ENCODE measurements at places on chromosomes 11 and 22. TPM values are rescaled to one million over a fixed set of nuclear protein-coding genes. Genes with fewer than 3 reads are reported as not detected.

Gene ATM
- total RNA-seq = 172 TPM

- no peak for DNase-seq
Measured at GRCh38 chr22:49199224-49199623, 628.4 kb downstream of the BRD1 start.

- DNase-seq = no peak
Measured at GRCh38 chr11:87573708-87574107, 536.0 kb downstream of the TMEM135 start.

DNA sequence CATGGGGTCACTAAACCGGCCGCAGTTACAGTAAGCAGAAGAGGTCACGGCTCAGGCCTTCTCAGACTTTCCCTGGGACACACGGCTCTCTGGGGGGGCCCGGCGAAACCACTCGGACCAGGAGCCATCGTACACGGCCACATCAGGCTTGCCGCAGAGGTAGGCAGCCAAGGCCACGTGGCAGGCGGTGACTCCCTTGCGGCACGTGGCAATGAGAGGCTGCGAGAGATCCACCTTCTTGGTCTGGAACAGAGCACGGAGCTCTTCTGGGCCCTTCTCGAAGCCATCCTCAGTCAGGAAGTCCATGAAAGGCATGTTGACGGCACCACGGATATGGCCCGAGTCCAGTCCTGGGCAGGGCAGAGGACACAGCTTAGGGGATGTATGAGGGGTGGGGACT lies 8.3 kb downstream of the TST start:
- DNase-seq = no peak

- no peak for DNase-seq
Measured at GRCh38 chr11:126466236-126467045, 111.0 kb downstream of the ST3GAL4 start.

Gene HSPB2
- total RNA-seq = 0.27 TPM

Gene ROBO4
- total RNA-seq = 7.9 TPM

DNA sequence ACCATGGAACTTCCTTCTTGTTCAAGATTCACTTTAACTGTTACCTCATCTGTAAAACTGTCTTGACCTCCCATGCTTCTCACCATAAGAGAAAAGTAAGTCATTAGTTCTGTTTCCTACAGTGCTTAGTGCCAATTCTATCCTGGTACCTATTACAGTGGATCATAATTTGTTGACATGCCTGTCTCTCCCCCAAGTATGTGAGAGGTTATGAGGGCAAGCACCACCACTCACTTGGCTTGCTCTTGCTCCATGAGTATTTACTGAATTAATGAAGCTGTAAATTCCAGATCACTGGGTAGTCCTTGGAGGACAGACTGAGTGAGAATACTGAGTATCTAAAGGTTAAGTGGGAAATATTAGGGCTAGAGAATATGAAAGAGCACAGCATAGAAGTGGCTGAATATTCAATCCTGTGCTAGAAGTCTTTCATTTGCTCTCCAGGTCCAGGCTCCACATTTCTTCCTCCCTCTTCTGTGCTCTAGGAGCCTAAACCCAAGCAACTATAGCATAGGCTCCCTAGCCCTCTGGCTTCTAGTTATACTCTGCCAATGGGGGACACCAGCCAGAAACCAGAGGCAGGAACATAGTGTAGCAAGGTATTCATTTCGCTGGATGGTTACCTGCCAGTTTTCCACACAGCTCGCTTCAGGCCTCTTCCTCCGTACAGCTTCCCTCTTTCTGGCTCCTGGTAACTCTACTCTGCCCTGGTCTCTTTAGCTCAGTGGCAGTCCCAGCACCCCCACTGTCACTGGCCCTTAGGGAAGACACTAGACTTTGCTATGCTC lies 118.2 kb upstream of the SLC5A12 start:
- DNase-seq = no peak

Gene SAA4
- not detected for total RNA-seq

GRCh38 chr22:20965104-20965887 lies 1.8 kb upstream of the AIFM3 start:
- peak; percentile 43 for DNase-seq

- no peak for DNase-seq
Measured at GRCh38 chr11:78223320-78223954, 34.7 kb downstream of the USP35 start.

DNA sequence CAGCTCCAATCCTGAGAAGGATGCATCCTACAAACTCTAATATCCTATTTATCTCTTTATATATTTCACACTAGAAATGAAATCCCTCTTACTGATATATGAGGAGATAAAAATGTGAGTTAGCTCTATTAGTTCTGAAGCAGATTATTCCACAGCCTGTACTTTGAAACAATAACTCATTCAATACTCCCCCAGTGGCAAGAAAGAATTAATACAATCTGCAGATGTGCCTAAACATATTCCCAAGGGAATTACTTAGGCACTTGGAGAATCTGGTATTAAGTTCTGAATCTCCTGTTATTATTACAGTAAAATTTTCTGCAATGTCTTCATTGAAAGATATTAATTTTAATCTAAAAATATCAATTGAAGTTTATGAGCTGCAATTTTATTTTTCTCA lies 59.4 kb downstream of the DDI1 start:
- no peak for DNase-seq

DNA sequence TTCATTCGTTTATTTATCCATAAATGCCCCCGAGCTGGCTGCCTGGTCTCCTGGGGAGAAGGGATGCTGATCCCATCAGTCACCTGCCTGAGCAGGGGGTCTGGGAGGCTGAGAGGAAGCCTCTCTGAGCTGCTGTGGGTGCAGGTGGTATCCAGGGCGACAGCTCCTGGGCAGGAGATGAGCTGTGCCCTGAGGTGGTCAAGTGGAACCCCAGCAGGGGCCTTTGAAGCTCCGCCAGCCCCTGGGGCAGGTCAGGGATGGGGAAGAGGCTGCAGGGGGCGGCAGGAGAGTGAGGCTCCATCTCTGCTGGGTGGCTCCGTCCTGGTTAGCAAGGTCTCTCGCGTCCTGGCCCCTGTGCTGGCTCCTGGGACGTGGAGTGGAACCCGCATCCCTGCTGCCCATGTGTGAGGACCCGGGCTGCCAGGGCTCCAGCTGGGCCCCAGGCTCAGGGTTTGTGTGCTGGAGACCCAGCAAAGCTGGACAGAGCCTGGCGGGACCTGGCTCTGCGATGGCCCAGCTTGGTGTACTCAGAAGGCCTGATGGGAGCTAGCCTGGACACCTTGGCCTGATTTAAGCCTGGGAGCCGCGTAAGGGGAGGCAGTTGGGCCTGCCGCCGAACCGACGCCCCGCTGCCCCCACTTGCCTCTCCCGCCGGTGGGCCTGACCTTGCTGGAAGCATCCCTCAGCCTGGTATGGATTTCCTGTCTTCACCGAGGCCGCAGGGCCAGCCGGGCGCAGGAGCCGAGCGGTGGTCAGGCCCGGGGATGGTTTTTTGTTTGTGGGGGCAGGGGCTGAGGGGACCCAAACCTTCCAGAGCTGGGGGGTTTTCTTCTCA lies 44.5 kb downstream of the RTN4R start:
- no peak for DNase-seq

GRCh38 chr22:48104766-48105165 lies 1342.3 kb downstream of the TBC1D22A start:
- DNase-seq = no peak

DNA sequence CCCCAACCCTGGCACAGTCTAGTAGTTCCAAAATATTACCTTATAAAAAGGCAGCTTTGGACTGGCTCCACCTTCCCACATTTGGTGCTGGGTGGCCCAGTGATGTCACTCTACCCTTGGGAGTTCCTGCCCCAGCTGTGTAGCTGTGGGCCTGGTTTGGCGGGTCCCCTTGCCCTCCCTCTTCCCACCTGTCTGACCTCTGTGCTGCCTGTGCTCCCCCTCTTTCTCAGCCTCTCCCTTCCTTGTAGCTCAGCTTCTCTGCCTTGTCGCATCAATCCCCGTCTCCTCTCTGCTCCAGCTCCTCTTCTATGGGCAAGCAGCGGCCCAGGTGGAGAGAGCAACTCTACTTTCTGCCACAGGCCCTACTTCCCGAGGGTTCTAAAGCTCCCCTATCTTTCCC lies 54.6 kb downstream of the CHRDL2 start:
- no peak for DNase-seq

Gene CCDC73
- 0.36 TPM for total RNA-seq

GRCh38 chr11:61315260-61315659 lies 17.6 kb downstream of the DDB1 start:
- DNase-seq = no peak

GRCh38 chr11:30583476-30584280 lies 2.5 kb downstream of the MPPED2 start:
- peak; percentile 5 for DNase-seq
